Right lobe of liver (tissue), 6 donors: ENCODE measurements at places on chromosomes 3 and 15.
A peak's percentile ranks its signal among the peaks of the same experiment; 100 is the strongest.

DNA sequence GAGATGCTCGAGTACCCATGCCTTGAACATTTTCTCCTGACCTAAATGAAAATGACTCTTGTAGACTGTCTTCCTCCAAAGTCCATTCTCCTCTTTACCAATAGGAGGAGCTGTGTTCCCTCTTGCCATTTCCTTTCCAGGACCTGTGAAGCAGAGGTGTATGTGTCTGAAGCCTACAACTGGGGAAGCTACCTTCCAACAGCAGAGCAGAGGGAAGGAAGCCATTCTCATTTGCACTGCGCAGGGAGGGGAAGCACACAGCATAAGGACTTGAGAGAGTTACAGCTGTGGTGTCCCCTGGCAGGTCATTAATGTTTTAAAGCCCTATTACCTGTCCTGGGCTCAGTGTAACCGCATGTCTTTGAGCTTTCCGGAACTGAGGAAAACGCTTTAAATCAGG, 38.7 kb downstream of the HSPBAP1 start:
- peaks cover 7% of the 10 kb centered on the region for H3K4me1 ChIP-seq
- H3K4me3 ChIP-seq = no peak overlapping the region
- H3K27ac ChIP-seq = no peak overlapping the region
- H3K27me3 ChIP-seq = no peaks in the 10 kb centered on the region
- no peaks in the 10 kb centered on the region for H3K36me3 ChIP-seq

- no peaks in the 10 kb centered on the region for H3K4me1 ChIP-seq
- H3K36me3 ChIP-seq = no peaks in the 10 kb centered on the region
- peak; percentile 86 for DNase-seq
- H3K27ac ChIP-seq = peak overlapping the region; percentile 12
Measured at GRCh38 chr3:46987743-46988401, 8.4 kb downstream of the NBEAL2 start.

DNA sequence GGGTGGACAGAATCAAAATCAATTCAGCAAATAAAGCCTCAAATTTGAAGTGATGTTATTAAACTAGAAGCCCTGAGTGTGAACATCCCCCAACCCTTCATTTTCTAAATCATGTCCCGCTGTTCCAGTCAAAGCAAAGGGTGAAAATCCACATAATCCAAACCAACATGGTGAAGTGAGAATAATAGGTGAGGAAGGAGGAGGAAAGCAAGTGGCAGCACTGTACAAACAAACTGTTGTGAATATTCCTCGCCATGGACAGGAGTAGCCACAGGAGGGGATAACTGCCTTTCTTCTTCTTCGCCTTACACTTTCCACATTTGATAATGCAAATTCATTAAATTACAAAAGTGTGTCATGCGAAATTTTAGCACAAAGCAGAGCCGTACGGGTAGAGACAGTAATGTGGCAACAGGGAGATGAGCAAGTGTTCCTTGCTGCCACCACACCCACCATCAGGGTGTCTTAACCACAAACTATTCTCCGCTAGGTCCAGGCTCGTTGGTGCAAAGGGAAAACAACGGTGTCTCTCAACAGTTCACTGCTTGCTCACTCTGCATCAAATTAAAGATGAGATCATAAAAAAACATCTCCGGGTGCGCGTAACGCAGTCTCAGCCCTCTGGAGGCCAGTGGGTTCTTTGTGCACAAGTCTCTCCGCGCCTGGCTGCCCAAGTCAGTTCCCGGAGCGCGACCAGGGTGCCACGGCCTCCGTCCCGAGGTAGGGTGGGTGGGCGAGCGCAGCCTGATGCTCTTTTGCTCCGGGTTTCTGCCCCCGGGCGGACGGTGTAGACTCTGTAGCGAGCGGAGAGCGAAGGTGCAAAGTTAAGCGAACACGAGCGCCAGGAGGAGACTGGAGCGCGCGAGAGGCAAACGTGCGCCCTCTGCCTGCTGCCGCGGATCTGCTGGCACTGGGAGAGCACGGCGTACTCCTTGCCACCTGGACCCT, 6.7 kb downstream of the EPHA3 start:
- no peak overlapping the region for H3K27ac ChIP-seq
- peak; percentile 64 for DNase-seq
- no peaks in the 10 kb centered on the region for H3K27me3 ChIP-seq
- no peaks in the 10 kb centered on the region for H3K36me3 ChIP-seq

DNA sequence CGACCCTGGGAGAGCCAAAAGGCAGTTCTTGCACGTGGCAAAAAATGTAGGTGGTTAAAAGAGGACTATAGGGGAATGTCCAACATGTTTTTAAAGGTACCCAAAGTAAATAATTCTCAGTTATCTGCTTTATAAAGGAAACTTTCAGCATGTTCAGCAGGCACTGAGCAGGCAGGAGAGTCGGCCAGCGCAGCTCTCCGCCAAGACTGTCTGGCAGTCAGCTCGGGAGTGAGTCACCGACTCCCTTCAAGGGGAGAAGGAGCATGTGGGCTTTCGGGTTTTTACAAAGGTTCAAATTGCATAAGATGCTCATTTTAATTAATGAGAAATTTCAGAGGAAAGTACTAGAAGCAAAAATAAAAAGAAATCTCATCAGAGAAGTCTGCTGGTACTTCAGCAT, 7.0 kb downstream of the GABRA5 start:
- no peaks in the 10 kb centered on the region for H3K36me3 ChIP-seq
- no peak overlapping the region for H3K4me3 ChIP-seq
- H3K4me1 ChIP-seq = no peaks in the 10 kb centered on the region
- H3K27ac ChIP-seq = no peak overlapping the region
- H3K27me3 ChIP-seq = no peaks in the 10 kb centered on the region
- no peak for DNase-seq
